ENCODE measurements at places on chromosomes 16 and 17.
A peak's percentile ranks its signal among the peaks of the same experiment; 100 is the strongest.

DNA sequence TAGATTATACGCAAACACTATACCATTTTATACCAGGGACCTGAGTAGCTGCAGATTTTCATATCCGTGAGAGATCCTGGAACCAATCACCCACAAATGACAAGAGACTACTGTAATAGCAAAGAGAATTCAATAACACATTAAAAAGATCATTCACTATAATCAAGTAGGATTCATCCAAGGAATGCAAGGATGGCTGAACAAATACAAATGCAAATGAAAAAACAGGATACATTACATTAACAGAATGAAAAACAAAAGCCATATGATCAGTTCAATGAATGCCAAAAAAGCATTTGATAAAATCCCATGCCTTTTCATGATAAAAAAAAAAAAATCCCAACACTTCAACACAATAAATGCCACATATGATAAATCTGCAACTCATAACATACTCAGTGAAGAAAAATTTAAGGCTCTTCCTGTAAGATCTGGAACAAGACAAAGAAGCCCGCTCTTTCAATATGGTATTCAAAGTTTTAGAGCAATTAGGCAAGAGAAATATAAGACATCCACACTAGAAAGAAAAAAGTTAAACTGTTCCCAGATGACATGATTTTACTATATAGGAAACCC lies 29.0 kb downstream of the N4BP1 start:
- DNase-seq: no peak

- DNase-seq: peak; percentile 89
Observed at GRCh38 chr16:84819644-84820304, at the start of gene CRISPLD2. Gene CRISPLD2, plus strand, starts transcription at chr16:84819985. Its CDS starts 18,511 bp downstream, at chr16:84838496.

DNA sequence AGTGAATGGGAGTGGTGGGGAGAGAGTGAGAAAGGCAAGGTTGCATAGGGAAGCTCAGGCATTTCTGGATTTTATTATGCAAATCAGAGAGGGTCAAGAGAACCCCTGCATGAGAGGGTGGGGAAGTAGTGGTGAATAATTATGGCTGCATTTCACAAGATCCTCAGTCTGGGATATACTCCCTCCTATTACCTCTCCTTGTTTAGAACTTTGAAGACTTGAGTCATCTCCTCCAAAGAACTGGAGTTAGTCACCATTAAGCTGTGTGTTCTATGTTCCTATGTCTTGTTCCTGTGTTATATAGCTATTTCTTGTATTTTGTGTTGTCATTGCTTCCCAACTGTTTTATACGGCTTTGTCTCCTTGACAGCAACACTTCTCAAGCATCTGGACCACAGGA lies 18.4 kb downstream of the SOX9 start:
- DNase-seq: no peak

GRCh38 chr17:17539591-17539990 lies 43.4 kb upstream of the RASD1 start:
- DNase-seq: no peak

- DNase-seq: no peak
Observed at GRCh38 chr17:37750292-37750691, 5.4 kb upstream of the HNF1B start.

- no peak for DNase-seq
Observed at GRCh38 chr17:55648086-55648485, 74.6 kb downstream of the TMEM100 start.

DNA sequence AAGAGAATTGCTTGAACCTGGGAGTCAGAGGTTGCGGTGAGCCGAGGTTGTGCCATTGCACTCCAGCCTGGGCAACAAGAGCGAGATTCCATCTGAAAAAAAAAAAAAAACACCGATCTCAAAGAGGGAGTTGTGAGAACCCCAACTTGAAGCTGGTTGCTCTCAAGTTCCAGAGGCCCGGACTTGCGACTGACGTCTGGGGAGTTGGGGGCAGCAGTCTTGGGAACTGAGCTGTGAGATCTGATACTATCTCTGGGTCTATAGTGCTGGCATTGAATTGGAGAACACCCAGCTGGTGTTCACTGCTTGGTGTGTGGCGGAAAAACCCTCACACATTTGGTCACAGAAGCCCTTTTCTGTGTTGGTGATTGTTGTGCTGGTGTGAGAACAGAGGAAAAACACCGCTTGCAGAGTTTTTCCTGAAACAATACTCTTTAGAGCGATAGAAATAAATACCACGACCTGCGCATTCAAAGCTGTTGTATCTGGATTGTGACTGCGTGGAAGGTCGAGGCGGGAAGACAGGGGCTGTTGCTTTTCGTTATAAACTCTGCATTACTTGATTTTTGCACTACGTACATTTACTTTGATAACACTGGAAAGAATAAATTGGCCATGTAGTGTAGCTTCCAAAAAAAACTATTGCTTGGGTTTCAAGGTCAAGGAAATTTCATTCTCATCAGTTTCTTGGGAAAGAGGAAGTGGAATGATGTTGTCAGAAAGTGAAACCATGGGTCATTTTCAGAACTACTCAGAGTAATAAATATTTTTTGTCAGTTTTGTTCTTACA lies 8.8 kb downstream of the SCIMP start:
- no peak for DNase-seq

- no peak for DNase-seq
Observed at GRCh38 chr16:1923299-1924034, 5.3 kb upstream of the HS3ST6 start.

DNA sequence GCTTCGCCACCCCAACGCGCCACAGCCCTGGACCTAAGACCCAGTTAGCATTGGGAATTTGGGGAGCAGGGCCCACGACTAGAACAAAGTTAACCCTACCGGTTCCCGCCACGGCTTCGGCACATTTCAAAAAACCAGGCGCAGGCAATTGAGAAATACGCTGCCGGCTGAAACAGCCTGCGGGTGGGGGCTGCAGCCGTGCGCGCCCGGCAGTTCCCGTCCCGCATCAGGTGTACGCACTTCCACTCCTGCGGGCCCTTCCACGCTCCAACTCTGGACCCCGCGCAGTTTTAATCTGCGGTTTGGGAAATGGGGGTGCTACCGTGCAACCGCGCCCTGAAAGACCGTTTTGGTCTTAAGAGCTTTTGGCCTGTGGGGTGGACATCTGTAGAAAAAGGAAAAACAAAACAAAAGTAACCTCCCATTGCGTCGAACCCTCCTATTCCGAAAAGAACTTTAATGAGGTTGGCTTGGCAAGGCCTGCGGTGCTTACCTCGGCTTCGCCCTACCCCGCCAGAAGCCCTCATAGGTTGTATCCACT lies 7.1 kb downstream of the IRX5 start:
- DNase-seq: no peak

DNA sequence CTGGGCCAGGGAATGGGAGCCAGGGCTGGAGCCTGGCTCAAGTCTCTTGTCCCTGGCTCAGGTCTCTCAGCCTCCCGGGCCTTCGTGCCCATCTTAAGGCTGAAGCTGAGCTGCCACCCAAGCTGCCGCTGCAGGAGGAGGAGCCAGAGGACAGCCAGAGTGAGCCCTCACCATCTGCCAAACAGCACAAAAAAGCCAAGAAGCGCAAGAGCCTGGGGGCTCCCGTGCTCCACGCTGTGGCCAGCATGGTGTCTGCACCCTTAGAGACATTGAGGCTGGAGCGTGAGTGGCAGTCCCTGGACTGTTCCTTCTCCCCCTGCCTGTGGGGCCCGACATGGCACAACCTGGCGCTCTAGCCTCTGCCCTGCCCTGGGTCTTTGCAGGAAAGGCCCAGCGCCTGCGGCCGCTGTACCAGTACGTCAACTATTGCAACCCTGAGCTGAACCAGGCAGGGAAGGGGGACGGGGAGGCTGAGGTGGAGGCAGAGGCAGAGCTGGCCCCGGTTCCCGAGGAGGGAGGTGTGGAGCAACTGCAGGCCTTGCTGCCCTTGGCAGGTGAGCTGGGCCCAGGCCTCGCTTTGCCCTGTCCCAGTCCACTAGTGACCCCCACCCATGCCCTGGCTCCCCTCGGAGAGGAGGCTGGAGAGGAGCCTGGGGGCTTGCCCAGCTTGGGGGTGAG lies 1.3 kb downstream of the C16orf86 start:
- peak; percentile 77 for DNase-seq

DNA sequence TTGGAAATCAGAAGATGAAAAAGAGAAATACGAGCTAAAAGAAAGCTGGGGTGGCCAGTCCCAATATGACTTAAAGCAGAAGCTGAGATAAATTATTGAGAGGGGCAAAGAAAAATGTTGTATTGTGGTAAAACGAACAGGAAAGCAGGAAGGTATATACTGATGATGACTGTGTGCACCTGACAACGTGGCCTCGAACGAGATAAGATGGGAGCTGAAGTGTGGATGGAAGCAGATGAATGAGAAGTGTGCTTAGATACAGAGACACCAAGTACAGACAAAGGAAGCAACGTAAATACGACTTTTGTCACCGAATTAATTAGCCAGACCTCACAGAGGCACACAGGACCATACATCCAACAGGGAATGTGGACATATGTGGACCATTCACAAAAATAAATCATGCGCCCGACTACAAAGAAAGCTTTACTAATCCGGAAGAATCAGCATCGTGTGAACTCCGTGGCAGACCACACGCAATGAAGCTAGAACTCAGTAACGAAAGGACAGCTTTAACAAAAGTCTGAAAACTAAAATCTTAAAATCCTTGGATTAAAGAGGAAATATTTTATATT lies 218.7 kb downstream of the RPTOR start:
- DNase-seq: no peak
